ENCODE measurements at places on chromosomes 12 and 14.

DNA sequence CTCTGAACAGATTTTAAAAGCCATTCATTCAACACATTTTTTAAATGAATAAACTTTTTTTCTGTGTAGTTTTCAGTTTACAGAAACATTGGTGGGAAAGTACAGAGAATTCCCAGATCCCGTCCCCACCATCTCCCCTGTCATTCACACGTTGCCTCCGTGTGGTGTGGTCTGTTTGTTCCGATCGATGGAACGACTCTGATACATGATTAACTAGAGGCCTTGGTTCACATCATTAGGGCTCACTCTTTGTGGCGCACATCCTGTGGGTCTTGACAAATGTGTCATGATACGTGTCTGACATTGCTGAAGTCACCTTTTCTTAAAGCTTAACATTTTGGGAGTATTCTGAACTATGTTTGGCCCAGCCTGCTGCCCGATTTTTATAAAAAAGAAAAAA, 18.5 kb downstream of the MEG3 start:
- no peak for DNase-seq

DNA sequence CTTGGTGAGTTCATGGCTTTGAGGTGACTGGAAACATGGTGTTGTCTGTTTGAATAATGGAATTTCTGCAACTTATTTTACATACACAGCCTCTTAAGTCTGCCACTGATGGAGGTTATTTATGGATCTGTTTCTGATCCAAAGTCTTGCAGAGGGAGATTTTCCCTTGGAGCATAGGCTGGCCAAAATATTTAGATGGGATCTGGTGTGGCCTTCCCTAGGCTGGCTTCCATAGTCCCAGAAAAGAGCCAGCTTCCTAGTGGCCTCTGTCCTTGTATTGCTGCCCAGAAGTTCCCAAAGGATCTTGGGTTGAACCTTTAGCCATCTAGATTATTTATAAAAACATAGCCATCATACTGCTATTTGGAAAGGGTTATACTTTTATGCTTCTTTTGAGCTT, 491.1 kb upstream of the RGS6 start:
- DNase-seq = no peak

GRCh38 chr12:124551268-124552144, 15.9 kb downstream of the NCOR2 start:
- peak; percentile 60 for DNase-seq

GRCh38 chr12:40969796-40970195, 218.3 kb upstream of the PDZRN4 start:
- DNase-seq = no peak

- no peak for DNase-seq
These were observed 80.2 kb upstream of the FUT8 start for GRCh38 chr14:65332141-65332871.

- DNase-seq = no peak
These were observed 37.8 kb downstream of the SLCO1A2 start for GRCh38 chr12:21296751-21297406.

DNA sequence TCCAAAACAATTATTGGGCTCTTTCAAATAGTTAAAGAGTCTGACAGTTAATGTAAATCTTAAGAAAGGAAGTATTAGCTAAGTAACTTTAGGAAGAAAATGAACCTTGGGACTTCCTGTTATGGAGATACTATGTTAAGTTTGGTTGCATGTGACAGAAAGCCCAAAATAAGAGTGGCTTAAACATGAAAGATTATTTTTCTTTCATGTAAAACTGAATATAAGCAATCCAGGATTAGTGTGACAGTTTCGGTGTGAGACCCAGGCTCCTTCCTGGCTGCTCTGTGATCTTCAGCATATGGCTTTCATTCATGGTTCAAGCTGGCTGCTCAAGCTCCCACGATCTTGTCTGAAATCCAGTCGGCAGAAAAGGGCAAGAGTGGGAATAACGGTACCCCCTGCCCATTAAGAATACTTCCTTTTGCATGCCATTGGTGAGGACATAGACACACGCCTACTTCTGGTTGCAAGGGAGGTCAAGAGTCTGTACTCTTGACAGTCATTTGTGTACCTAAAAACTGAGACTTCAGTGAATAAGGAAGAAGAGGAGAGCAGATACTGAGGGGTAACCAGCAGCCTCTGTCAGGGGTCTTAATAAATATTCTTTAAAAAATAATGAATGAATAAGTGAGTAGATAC, 2.2 kb upstream of the RPAP3 start:
- no peak for DNase-seq

DNA sequence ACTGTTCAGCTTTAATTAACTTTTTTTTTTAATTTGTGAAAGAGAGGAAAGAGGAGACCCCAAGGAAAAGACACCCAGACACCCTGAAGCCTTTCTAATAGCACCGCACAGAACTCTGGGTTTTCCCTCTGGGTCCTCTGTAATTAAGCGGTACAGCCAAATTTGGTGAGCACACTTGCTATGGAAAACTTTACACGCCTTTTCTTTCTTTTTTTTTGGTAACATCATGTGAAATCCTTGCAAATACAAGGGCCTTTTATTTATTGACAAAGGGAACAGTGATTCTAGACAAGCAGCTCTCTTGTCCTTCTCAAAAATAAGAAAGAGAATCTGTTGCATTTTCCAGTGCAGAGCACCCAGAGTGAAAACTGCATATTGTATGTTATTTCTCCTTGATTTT, 44.4 kb upstream of the CPM start:
- no peak for DNase-seq

DNA sequence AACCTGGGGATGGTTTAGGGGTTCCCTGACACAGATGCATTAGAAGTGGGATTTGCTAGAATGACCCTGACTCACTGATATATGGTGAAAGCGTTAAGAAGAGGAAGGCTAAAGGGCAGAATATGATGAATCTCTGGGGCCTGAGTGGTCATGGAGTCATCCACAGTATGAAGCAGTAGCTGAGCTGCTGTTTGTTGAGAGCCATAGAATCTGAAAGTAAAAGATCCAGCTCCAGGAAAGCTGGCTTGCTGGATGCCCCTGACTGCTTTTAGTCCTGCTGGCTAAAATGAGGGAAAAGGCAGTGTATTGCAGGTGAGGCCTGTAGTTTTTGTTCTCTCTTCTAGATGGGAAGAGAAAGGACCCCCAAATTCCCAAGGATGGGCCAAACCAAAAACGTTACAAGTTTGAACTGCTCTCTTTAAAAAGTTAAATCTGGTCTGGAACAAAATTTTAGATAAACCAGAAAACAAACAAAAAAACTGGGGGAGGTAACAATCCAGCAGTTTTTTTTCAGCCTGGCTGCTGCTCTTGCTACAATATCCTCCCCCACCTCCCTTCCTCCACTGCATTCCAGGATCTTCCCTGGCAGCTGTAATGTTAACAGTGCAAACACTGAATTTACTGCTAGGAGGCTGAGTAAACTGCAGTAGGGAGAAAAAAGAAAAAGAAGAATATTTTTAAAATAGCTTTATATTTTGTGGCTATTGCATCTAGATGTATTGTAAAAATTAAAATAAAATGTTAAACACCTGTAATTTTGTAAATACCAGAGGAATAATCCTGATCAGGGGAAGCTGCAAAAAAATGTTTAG, 16.5 kb downstream of the SEL1L start:
- peak; percentile 83 for DNase-seq
